Prostate gland (tissue), 2 donors: ENCODE measurements at places on chromosomes 3 and 15. TPM values are rescaled to one million over a fixed set of nuclear protein-coding genes. Genes with fewer than 3 reads are reported as not detected.

The CYP8B1 gene
- not detected for total RNA-seq

The BSN gene
- total RNA-seq = 11.6 TPM

GRCh38 chr15:53586799-53587198, 172.7 kb downstream of the WDR72 start:
- no peaks in the 10 kb centered on the region for H3K4me1 ChIP-seq
- DNase-seq = no peak
- no peaks in the 10 kb centered on the region for H3K27me3 ChIP-seq
- H3K4me3 ChIP-seq = no peak overlapping the region
- no peaks in the 10 kb centered on the region for H3K36me3 ChIP-seq

DNA sequence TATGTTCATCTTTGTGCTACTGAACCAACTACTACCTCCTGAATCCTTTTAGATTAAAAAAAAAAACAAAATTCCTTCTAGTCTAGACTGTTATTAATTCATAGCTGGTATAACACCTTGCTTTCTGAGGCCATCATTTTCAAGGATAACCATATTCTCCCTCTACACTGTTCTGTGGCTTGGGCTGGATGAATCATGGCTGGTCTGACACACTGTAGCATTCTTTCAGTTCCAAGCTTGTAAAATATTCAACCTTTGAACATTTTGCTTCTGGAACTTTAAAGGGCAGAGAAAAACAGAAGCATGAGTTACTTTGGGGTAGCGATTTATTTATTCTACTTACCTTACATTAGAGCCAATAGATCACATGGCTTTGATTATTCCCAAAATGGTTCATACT, 7.6 kb downstream of the HSPBAP1 start:
- no peak for DNase-seq
- no peaks in the 10 kb centered on the region for H3K27me3 ChIP-seq
- no peaks in the 10 kb centered on the region for H3K4me1 ChIP-seq
- H3K27ac ChIP-seq = no peak overlapping the region

DNA sequence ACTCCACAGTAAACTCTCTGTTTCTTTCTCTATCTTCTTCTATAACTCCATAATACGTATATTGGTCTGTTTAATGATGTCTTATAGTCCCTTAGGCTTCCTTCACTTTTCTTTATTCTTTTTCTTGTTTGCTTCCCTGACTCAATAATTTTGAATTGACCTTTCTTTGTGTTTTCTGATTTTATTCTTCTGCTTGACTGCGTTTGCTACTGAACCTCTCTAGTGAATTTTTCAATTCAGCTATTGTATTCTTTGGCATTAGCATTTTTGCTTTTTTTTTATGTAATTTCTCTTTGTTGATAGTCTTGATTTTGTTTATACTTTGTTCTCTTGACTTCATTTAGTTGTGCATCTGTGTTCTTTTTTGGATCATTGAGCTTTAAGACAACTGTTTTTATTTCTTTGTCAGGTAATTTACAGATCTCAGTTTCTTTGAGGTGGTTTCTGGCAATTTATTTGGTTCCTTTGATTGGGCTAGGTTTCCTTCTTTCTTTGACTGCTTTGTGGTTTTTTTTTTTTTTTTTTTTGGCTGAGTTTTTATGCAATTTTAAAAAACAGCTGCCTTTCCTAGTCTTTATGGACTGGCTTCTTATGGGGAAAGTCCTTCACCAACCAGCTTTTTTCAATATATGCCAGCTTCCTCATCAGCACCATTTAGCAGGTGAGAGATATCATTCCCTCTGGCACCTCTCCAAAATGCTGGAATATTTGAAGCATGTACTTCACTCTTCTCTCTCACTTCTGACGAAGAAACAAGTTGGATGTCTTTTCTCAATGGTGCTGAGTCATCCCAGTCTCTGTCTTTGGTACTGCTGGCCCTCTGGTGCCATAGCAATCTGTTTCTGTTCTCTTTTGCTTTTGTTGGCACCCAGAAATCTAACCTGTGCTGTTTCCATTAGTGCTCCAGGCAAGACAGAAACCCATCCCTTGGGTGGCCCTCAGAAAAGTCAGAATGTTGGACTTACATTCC, 17.6 kb downstream of the RSRC1 start:
- H3K27me3 ChIP-seq = no peaks in the 10 kb centered on the region
- no peaks in the 10 kb centered on the region for H3K36me3 ChIP-seq
- no peaks in the 10 kb centered on the region for H3K4me1 ChIP-seq
- no peak overlapping the region for H3K27ac ChIP-seq
- no peak for DNase-seq

DNA sequence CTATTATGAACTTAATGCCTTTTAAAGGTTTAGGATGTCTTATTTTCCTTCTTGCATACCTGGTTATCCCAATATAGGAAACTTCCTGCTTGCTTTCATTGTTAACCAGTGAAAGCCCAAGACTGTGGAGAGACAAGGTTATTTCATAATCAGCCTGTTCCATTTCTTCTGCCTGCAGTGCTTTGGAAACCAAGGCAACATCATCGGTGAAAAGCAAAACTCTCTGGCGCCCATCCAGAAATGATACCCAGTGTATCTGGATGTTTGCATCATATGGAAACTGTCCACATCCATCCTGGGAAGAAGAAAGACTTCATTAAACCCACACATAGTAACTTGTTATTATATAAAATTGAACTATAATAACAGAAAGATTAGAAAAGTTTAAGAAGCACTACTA, 170.1 kb downstream of the VPS13C start:
- DNase-seq = no peak
- no peak overlapping the region for H3K27ac ChIP-seq
- no peaks in the 10 kb centered on the region for H3K27me3 ChIP-seq
- H3K4me3 ChIP-seq = no peak overlapping the region
